H7 (cell line): ENCODE measurements at places on chromosomes 11 and 22. TPM values are rescaled to one million over a fixed set of nuclear protein-coding genes. Genes with fewer than 3 reads are reported as not detected.
A peak's percentile ranks its signal among the peaks of the same experiment; 100 is the strongest.

The JAML gene
- total RNA-seq = not detected in 2 replicates

DNA sequence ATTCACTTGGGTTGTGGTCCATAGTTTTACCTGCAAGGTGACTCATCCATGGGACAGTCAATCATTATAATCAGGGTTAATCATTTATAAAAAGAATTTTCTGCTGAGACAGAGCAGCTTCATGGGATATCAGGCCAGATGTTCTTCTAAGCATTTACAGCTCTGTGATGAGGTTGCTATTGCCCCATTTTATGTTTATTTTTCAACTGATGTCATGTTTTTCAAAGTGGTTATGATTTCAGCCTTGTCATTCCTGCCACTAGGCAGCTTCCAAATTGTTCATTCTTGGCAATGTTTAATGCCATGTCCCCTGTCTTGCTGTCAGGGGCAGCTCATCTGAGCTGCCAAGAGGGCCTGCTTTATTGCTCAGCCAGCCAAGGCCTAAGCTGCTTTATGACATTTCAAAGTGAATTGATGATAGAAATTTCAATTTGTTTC, 35.9 kb upstream of the ZBED5 start:
- DNase-seq = no peak

DNA sequence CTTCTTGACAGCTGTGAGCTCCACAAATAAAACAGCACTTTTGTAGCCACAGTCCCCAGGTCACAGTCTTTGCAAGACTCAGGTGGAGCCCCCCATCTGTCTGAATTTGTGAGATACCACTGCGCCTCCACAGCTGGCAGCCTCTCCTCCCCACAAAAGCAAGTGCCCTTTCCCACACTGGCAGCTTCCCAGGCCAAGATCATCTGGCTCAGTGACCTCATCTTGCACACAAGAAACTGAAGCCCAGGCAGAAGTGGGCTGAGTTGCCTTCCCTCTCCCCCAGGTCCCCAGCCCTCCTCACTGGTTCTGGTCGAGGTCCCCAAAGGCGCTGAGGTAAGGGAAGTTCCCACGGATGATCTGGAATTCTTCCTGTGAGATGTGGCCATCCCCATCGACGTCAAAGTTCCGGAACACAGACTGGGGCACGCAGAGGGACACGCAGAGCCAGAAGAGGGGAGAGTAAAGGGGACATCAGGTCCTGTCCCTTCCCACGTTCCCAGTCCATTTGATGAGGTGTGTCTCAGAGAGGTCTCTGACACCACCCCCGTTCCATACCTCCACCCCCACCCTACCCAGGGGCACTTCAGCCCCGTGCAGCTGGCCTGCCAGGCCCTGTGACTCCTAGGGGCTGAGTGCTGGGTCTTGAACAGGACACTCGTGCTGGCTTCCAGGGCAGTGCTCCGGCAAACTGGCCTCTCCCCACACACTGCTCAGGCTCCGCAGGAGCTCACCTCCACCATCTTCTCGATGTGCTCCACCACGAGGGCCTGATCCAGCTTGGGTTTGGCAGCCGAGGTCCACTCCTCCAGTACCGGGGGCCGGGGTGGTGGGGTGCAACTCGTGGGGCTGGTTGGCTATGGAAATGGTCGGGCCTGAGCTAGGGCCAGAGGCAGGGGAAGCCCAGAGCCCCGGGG, 8.9 kb downstream of the RASGRP2 start:
- DNase-seq = no peak

- DNase-seq = no peak
These were observed 25.4 kb upstream of the SEZ6L start for GRCh38 chr22:26143806-26144325.

GRCh38 chr11:123461164-123461563, 31.1 kb downstream of the GRAMD1B start:
- no peak for DNase-seq

DNA sequence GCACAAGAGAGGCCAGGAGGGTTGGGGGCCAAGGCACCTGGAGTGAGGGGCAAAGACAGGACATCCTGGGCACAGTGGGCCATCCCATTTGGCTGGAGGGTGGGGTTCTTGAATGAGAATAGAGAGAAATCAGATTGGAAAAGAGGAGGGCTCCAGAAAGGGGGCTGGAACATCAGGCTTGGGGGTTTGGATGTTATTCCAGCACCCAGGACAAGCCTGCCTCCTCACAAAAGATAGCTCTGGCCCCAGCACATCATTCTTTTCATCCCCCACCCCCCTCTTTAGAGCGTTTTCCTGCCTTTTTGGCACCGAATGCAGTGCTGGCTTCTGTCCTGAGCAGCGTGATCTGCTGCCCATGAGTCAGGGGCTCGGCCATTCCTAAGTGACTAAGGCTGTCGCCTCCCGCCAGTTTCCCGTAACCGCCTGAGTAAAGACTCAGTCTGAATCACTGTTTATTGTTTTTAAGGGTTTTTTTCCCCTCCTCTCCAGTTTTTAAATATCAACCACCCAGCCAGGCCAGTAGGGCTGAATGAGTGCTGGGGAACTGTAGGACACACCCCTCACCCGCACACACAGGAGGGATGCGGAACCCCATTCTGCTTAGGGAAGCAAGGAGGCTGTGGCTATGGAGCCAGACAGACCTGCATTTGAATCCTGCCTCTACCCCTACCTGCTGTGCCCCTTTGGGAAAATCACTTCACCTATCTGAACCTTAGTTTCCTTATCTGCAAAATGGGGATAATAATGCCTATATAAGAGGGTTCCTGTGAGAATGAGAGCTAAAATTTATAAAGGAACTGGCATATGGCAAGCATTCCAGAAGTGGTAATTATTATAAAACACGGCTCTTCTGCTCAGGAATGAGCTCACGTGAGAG, 32.4 kb upstream of the NAV2 start:
- DNase-seq = peak; percentile 50
